ENCODE measurements at places on chromosomes 6 and 20. TPM values are rescaled to one million over a fixed set of nuclear protein-coding genes. Genes with fewer than 3 reads are reported as not detected.

The RGS17 gene
- polyA plus RNA-seq, result 8.9 TPM

The UST gene
- 18.6 TPM for polyA plus RNA-seq

GRCh38 chr6:13212538-13212937 is 115.8 kb downstream of the TBC1D7 start:
- DNase-seq, result no peak

GRCh38 chr6:164214066-164214465 is 799.5 kb downstream of the QKI start:
- DNase-seq, result no peak

DNA sequence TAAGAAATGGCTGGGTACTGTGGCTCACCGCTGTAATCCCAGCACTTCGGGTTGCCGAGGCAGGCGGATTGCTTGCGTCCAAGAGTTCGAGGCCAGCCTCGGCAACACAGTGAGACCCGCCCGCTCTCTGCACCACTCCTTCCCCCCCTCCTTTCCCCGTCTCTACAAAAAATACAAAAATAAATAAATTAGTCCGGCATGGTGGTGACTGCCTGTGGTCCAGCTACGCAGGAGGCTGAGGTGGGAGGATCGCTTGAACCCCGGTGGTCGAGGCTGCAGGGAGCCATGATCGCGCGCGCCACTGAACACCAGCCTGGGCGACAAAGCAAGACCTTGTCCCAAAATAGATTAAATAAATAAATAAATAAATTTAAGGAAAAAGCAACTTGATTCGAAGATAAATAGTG is 448 bp upstream of the RNF114 start:
- DNase-seq, result no peak

DNA sequence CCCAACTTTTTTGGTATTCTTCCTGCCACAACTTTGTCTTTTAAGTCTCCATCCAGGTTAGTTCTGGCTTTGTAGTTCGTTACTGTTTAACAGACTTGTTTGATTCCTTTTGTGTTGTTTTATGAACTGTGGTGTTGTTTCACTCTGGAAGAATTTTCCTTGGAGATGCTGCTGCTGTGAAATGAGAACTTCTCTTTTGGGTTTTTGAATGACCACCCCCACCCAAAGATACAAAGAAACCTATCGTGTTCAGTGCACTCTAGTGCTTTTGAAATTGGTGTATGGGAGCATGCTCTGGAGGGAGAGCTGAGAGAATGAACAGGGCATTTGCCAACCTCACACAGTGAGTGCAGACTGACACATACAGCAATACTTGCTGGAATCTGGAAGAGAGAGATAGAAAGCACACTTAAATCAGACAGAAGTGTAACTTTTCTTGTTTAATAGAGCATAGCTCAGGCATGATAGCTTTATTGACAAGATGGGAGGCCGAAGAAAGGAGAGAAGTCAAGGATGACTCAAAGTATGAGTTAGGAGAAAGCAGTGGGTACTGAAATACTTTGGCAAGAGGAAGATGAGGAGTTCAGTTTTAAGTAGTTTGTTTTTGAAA is 293.1 kb downstream of the SOX4 start:
- no peak for DNase-seq

- DNase-seq, result no peak
These were observed 718.7 kb upstream of the ADGRB3 start for GRCh38 chr6:67916399-67916798.

DNA sequence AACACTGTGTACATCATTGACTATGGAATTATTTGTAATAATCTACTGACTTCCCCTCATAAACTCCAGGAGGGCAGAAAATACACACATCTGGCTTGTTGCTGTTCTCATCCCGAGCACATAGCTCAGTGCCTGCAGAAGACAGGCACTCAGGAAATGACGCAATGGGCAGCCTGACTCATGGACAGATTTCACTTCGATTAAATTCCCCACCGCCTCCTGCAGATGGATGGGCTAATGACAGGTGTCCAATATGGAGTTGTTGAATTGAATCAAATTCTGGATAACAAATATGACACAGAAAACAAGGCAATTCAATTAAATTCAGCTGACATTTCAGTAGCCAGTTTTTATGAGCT is 9.1 kb downstream of the ANKRD60 start:
- no peak for DNase-seq

GRCh38 chr20:35610833-35611427 is 4.7 kb upstream of the SPAG4 start:
- no peak for DNase-seq

DNA sequence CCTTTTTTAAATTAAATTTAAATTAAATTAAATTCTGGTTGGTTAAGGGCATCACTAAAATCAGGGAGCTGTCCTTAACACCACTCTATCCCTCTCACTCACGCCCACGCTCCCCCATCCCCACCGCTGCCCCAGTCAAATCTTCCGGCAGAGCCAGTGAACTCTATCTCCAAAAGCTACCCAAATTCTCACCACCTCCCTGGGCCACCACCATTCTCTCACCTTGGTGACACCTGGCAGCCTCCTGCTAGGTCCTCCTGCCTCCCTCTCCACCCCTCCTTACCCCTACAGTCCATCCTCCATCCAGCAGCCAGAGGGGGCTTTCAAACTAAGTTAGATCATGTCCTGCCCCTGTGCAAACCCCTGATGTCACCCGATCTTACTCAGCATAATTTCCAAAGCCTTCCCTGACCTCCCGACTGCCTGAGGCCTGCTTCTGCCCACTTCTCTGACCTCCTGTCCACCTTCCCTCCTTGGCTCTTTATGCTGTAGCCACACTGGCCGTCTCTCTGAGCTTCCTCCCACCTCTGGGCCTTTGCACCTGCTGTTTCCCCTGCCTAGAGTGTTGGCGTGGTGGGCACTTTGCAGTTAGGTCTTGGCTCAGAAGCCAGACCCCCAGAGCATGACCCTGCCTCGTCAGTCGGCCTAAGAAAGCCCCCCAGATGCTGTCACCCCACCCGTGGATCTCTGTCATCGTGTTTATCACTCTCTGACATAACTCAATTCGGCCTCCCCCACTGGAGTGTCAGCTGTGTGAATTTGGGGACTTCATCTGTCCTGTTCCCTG is 24.7 kb downstream of the PTGIS start:
- no peak for DNase-seq

DNA sequence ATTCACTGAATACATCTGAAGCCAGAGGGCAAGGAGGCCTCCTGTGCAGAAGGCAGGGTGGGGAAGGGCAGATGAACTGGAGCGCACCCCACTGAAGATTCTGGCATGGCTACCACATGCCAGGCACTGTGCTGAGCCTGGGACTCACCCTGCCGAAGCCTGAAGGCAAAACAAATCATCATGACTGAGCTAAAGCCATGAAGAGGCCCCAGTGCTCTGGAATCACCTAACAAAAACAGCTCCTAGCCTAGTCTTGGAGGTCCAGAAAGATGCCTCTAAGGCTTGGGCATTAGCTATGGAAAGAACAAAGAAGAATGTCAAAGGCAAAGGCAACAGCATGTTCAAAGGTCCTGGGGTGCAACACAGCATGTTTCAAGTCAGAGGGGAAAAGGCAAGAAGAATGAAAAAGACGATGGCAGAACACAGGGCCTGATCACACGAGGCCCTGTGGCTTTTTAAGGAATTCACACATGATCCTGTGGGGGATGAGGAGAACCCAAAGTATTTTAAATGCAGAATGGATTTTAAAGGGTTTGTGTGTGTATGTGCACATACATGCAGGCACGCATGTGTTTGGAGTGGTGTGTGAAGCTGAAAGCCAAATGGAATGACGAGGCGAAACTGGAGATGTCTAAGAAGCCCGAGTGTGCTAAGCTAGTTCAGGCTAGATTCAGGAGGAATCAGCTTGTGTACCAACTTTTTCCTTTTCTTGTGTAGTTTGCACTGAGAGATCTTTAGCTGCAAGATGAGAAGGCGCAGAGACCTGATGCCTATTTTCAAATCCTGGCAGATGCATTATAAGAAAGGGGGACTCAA is 261.4 kb downstream of the ZNF217 start:
- no peak for DNase-seq

GRCh38 chr6:135358985-135359384 is 138.6 kb downstream of the AHI1 start:
- no peak for DNase-seq

GRCh38 chr20:51163996-51164600 is 141.2 kb upstream of the KCNG1 start:
- DNase-seq, result no peak

- DNase-seq, result no peak
These were observed 138.4 kb downstream of the SMAP1 start for GRCh38 chr6:70806086-70806485.
